Upper lobe of right lung (tissue), 1 donor: ENCODE measurements at places on chromosomes 11 and 22. TPM values are rescaled to one million over a fixed set of nuclear protein-coding genes. Genes with fewer than 3 reads are reported as not detected.

IL10RA gene
- 33.8 TPM for total RNA-seq

NNMT gene
- total RNA-seq = 349 TPM

DNA sequence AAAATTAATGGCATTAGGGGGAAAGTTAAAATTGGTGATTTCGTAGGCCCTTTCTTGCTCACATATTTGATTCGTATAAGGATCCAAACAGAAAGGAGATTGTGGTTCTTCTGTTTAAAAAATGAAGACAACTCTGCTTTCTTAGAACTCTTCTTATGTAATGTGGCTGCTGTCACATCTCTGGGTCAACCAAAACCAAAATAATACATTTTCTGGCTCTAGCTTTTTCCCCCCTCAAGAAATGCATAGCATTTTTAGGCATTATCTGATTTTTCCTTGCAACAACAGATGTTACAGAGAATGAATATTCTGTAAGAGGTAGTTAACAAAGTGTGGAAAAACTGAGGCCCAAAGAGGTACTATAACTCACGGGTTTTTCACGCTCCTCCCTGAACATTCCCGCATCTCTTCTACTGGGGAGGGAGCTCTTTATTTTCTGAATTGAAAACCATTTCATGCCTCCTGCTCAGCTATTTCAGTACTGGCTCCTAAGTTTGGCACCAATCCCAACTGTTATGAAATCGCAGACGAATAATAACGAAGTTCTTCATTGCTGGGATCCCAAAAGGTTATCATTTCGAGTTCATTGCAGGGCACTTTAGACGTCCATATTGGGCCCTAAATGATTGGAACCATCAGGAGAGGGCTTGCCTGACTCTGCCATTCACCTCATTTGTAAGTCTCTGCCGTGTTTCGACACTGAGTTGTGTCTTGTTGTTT lies 17.1 kb downstream of the GRAP2 start:
- no peak for DNase-seq
- no peak overlapping the region for H3K4me3 ChIP-seq
- no peak overlapping the region for H3K27ac ChIP-seq
- no peaks in the 10 kb centered on the region for H3K36me3 ChIP-seq
- peaks cover 18% of the 10 kb centered on the region for H3K4me1 ChIP-seq
- peaks cover 40% of the 10 kb centered on the region for H3K27me3 ChIP-seq

TTLL1 gene
- total RNA-seq = 5.1 TPM

OVOL1 gene
- 2.7 TPM for total RNA-seq

- H3K27ac ChIP-seq = no peak overlapping the region
- H3K36me3 ChIP-seq = no peaks in the 10 kb centered on the region
- no peak for DNase-seq
- peaks cover 4% of the 10 kb centered on the region for H3K4me1 ChIP-seq
- no peaks in the 10 kb centered on the region for H3K27me3 ChIP-seq
These were observed 3.7 kb upstream of the IPO7 start for GRCh38 chr11:9380773-9381172.

DDX25 gene
- 0.46 TPM for total RNA-seq

NPAS4 gene
- not detected for total RNA-seq

TNNT3 gene
- 0.43 TPM for total RNA-seq

DNA sequence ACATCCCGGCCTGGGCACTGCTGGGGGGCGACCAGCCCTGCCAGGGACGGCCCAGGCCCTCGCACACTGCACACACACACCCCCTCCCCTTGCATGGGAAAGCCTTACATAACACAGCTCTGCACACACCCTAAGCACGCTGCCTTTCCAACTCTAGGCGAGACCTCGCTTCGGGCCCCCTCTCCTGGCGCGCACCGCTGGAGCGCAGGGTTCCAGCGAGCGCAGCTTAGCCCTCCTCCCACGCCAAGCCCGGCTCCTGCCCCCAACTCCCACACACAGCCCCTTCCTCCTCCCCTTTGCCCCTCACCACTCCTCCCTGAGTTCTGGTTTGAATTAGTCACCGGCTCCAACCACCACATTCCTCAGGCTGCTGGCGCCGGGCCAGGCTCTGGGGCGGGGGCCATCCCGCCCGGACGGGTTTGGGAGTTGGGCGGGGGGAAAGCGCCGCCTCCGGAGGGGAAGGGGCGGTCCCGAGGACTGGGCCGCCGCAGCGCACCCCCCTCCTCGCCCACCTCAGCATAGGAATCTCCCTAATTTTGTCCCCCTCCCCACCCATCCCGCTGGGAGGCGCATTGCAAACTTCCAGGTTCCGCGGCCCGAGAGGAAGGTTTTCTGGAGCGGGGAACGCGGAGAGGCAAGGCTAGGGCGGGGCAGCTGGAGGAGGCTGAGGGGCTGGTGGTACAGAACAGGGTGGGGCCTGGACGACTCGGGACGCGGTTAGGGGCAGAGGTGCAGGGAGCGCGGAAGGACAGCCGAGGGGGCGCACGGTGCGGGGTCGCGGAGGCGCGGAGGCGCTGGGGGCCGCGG lies 966 bp downstream of the AHNAK start:
- peaks cover 72% of the 10 kb centered on the region for H3K4me1 ChIP-seq
- no peaks in the 10 kb centered on the region for H3K36me3 ChIP-seq
- peak overlapping the region; percentile 85 for H3K4me3 ChIP-seq
- peak; percentile 95 for DNase-seq
- H3K27me3 ChIP-seq = no peaks in the 10 kb centered on the region

- no peak for DNase-seq
- H3K27me3 ChIP-seq = no peaks in the 10 kb centered on the region
- H3K4me3 ChIP-seq = no peak overlapping the region
- peaks cover 45% of the 10 kb centered on the region for H3K36me3 ChIP-seq
These were observed 36.0 kb downstream of the DEPDC5 start for GRCh38 chr22:31789803-31790202.

GRCh38 chr11:72631806-72632731 lies 42.2 kb downstream of the PDE2A start:
- H3K27ac ChIP-seq = no peak overlapping the region
- DNase-seq = no peak
- no peaks in the 10 kb centered on the region for H3K27me3 ChIP-seq
- H3K36me3 ChIP-seq = no peaks in the 10 kb centered on the region
- no peak overlapping the region for H3K4me3 ChIP-seq

DNA sequence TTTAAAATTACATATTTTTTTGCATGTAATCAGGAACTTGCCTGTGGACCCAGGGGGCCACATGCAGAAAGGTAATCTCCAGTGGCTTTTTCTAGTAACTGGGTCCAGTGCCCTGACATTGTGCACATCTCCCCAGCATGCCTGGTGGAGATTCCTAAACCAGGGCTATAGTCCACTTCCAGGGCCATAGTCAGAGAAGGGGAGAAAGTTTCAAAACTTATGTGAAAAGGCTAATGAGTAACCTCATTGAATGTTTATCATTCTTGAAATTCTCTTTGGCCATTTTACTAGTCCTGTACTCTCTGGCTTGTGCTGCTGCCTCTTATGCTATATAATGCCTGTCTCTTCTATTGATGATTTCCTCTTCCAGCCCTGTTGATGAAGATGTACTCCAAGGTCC lies 47.8 kb downstream of the BARX2 start:
- no peaks in the 10 kb centered on the region for H3K36me3 ChIP-seq
- H3K27me3 ChIP-seq = no peaks in the 10 kb centered on the region
- H3K4me3 ChIP-seq = no peak overlapping the region
- no peaks in the 10 kb centered on the region for H3K4me1 ChIP-seq
- H3K27ac ChIP-seq = no peak overlapping the region

LDHAL6A gene
- total RNA-seq = not detected

EFCAB6 gene
- 3.6 TPM for total RNA-seq

DNA sequence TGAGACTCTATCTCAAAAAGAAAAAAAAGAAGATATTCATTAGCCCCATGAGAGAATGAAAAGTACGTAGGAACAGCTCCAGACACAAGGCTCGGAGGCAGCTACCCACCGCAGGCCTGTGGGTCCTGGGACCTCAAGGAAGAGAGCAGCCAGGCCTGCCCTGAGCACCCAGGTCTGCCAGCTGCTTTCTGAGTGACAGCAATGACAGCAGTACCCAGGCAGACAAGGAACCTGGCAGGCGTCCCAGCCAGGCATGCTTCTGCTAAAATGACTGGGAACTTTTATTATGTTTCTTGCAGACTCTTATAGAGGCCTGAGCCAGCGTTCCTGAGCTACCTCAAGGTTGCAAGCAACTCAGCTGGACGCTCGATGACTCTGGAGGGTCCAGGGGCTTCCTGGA lies 31.6 kb downstream of the CPT1A start:
- H3K27me3 ChIP-seq = no peaks in the 10 kb centered on the region
- DNase-seq = no peak
- H3K27ac ChIP-seq = no peak overlapping the region
- H3K4me1 ChIP-seq = no peaks in the 10 kb centered on the region
- no peak overlapping the region for H3K4me3 ChIP-seq

PYGM gene
- 2.0 TPM for total RNA-seq

GRCh38 chr11:72735495-72736027 lies 16.6 kb downstream of the ARAP1 start:
- H3K27me3 ChIP-seq = no peaks in the 10 kb centered on the region
- peaks cover 55% of the 10 kb centered on the region for H3K4me1 ChIP-seq
- peak overlapping the region; percentile 85 for H3K27ac ChIP-seq

DNA sequence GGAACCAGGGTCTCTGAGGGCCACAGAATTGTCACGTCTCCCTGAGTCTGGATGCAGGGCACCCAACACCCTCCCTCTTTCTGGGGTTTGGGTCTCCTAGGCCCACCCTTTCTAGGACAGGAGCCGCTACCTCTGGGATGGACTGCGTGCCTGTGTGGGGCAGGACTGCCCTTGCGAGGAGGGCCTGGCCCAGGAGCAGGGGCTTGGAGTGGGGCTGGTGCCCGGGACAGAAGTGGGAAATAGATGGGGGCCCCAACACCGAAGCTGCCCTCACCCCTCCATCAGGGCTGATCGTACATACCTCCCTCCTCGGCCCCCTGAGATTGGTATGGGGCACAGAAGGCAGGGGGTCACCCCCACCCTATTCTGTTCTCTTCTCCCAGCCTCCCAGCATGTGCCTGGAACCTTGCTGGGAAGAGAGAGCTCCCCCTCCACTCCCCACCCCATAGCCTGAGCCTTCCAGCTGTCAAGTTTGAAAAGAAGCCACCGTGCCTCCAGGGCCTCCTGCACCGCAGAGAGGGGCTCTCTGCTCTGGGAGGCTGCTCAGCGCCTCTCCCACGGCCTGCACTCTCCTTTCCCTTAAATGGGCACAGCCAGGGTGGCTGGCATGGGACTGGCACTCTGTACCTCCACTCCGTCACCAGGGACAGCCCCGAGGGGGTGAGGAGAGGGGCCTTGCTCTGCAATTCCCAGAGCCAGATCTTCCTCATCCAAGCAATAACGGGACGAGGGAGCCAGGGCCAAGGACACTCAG lies 1.8 kb downstream of the LRRC10B start:
- no peaks in the 10 kb centered on the region for H3K36me3 ChIP-seq
- peaks cover 18% of the 10 kb centered on the region for H3K4me1 ChIP-seq
- H3K27ac ChIP-seq = no peak overlapping the region

LSP1 gene
- 78.2 TPM for total RNA-seq

- H3K36me3 ChIP-seq = no peaks in the 10 kb centered on the region
- no peak for DNase-seq
- no peaks in the 10 kb centered on the region for H3K27me3 ChIP-seq
- peaks cover 42% of the 10 kb centered on the region for H3K4me1 ChIP-seq
These were observed 7.4 kb upstream of the DGKZ start for GRCh38 chr11:46339816-46340215.
